LNCaP clone FGC (cell line): ENCODE measurements at places on chromosomes 7 and 10.
A peak's percentile ranks its signal among the peaks of the same experiment; 100 is the strongest.

DNA sequence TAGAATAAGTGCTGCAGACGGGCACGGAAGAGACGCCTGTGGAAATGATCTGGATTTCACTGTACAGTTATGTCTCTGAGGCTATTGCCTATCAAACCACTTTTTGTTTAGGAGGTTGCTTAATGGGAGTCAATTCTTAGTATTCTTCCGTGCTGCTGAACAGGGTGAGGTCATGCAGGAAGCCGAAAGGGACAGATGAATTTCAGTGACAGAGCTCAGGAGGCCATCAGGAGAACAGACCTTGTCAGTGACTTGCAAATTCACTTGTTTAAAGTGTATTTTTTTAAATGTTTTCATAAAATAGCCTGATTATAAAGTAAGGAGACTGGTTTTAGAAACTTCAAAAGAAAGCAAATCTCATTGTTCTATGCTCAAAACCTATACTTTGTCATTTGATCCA lies 58.9 kb downstream of the XRCC2 start:
- no peak for DNase-seq

DNA sequence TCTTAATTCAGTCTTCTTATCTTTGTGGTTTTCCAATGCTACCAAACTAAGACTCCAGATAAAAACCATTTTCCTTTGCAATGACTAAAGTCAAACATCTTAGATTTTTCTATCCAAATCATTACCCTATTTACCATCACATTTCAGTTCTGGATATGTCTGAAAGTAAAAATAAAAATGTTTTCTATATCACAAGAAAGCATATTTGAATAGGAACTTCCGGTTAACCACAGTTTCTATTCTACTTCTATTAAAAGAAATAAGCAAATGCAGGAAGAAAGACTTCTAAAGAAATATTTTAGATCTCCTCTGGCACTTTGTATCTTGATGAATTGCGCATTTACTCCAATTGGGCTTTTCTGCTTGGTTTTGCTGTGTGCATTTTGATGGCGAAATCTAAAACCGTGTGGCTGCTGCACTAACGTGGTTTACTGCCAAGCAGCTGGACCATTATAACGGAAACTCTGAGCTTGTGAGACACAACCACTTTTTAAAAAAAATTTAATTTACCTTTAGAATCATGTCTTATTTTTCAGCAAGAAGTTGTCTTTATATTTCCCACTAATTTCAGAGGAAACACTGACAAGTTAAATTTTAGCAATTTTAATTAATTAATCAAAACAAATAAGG lies 146.1 kb downstream of the VPS50 start:
- no peak for DNase-seq

- no peak for DNase-seq
Measured at GRCh38 chr7:73885975-73886798, 25.2 kb downstream of the TMEM270 start.

- DNase-seq, result peak; percentile 44
Measured at GRCh38 chr10:1116696-1117280, 60.6 kb downstream of the WDR37 start.

GRCh38 chr10:5628451-5629302 lies 37.7 kb downstream of the ASB13 start:
- DNase-seq, result no peak

DNA sequence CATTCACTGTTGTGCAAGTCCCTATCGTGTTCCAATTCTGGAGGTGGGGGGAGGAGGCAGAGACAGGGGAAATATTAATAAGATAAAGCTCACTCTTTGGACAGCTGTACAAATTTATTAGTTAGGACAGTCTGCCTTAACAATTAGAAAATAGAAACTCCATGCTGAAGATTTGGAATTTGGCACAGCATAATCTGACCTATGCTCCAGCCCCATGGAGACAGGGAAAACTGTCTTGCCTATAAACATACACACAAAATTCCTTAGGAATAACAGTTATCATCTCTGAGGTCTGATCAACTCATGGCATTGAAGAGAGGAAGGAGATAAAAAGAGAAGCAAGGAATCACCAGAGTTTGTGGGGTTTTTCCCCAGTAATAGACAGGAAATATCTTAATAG lies 335.4 kb upstream of the MEOX2 start:
- DNase-seq, result no peak

DNA sequence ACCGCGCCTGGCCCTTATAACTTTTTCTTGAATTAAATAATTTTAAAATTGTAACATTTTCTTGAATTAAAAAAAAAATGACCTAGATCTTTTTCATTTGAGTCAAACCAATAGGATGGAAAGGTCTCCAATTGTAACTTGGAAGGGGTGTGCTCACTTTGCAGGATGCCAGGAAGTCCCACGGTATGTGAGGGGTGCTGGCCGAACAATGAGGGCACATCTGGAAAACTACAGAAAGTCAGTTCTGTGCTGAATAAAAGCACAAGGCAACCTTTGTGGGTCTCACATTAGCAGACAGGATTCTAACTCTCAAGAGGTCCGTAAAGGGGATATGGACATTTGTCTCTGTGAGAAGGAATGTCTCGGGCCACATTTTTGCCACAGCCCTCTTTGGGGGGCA lies 52.8 kb upstream of the PDLIM1 start:
- no peak for DNase-seq

DNA sequence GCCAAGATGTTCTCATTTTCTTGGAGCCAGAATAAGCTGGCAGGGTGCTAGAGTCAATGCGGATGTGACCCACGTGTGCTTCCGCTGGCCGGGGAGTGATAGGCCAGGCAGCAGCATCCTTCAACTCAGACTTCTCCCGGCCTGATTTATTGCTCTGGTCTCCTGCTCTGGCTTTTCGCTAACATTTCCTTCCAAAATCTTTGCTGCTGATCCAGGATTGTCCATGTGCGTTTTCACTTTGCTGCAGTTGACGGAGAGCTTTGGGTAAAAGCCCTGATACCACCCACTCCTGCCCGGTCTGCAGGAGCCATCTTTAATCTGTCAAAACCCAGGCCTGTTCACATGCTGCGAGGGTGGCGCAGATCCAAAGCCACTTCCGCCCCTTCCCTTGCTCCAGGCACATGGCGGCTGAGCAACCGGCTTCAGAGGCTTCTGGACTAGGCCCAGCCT lies 106.8 kb downstream of the CYP26A1 start:
- DNase-seq, result no peak

DNA sequence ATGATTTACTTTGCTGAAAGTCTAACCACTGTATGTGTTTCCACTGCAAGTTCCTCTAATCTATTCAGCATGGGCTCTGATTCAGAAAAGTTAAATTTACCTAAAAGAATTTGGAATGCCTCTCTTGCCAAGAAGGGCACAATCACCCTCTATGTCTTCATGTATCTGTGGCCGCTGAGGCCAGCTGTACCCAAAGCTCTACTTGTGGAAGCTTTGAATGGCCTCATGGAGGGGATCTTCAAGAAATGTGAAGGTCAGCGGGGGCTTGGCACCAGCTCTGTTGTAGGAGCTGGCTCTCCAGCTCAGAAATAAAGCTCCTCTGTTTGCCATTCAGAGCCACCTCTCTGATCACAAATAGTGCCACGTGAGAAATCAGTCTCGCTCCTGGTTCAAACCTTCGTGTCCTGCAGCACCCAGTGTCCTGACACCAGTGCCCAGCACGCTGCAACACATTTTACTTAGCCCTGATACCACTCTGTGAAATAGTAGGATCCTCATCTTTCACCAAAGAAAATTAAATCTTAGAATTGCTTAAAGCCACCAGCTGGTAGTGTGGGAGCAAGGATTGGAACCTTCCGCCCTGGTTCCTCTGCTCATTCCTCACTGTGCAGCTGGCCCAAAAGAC lies 61.1 kb downstream of the PKD1L1 start:
- no peak for DNase-seq

DNA sequence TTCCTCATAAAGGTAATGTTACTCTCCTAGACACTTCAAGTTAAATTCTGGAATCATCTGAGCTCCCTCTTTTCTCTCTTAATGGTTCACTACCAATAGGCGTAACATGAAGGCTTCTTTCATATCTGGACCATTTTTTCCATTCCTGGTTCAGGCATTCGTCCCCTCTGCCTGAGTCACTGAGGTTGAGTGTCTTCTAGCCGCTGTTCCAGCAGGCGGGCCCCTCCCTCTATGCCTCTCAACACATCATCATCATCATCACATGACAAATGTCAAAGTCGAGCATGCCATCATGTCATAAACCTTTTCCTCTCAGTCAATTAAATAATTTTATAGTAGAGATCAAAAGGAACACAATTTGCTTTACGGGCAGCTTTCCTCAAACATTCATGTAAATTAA lies 168.9 kb upstream of the ASAH2 start:
- no peak for DNase-seq

DNA sequence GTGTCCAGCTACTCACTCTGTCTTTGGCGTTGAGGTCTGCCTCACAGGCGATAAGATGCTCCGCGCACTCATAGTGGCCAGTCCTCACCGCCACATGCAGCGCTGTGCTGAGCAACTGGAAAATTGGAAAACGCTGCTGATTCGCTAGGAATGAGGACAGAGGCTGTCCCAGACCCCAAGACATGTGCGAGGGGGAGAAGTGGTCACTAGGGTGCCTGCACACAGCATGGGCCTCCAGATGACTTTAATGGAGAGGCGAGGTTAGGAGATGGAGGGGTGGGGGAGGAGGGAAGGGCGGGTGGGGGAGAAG lies 5.2 kb downstream of the ANKRD1 start:
- no peak for DNase-seq

DNA sequence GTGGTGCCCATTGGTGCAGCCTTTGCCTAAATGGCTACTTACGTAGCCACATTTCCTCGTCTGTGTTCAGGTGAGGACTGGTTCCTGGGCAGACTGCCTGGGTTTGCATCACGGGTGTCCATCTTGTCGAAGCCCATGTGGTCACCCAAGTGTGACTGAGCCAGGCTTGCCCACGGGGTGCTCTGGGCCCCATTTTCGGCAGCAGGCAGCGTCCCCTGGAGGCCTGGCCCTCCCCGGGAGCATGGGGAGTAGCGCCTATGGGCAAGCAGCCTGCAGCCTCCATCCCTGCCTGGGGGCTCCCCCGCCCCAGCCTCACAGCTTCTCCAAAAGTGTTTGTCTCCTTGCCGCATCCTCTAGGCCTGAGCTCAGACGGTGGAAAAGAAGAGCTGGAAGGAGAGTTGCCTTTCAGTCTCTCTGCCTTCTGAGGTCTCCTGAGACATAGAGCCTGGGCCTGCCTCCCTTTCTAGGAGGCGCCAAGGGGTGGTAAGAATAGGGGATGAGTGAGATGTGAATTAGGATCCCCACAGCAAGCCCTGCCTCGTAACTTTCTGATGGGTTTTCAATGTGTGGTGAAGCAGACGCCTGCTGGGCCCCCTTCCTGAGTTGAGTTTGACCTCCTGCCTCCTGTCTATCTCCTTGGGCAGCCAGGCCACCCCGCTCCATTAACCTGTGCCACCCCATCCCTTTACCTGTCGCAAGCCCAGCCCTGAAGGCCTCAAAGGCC lies 42.7 kb downstream of the HTRA1 start:
- DNase-seq, result no peak

GRCh38 chr7:148095066-148095465 lies 495.5 kb upstream of the C7orf33 start:
- no peak for DNase-seq

DNA sequence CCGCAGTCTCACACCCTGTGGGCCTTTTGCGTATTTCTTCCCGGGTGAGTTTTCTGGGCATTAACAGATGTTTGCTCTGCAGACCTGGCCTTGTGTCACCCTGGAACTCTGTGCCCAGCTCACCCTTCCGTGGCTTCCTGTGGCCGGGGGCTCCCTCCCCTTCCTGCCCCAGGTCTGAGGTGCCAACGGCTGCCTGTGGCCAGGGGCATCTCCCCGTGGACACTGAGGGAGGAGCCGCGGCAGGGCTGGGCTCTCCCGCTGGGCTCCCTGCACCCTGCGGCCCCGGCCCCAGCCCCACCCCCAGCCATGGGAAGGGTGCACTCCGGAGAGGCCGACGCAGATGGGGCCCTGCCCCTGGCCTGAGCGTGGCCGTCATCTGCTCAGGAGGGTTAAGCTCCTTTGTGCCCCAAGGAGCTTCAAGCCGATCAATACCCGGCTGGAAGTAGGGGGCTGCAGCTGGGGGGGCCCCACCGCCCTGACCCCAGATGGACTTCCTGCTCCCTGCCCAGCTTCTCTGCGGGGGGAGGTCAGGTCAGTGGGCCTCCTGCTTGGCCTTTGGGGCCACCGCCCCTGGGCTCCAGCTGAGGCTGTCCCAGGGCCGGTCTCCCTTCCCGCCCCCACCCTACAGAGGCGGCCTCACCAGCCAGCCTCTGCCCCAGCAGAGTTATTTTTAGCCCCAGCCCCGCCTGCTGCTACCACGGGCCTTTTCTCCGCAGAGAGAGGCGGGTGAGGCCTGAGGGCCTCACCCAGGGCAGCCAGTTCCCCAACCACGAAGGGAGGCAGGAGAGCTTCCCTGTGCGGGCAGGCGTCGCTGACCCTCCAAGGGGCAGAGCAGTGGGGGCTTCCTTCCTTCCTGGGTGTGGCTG lies 24.2 kb downstream of the PWWP2B start:
- peak; percentile 56 for DNase-seq
